ENCODE measurements at places on chromosomes 12 and 14.

GRCh38 chr12:81492131-81492720, 266.9 kb downstream of the PPFIA2 start:
- no peaks in the 10 kb centered on the region for H3K4me1 ChIP-seq
- H3K27me3 ChIP-seq: no peaks in the 10 kb centered on the region
- no peaks in the 10 kb centered on the region for H3K36me3 ChIP-seq
- H3K4me3 ChIP-seq: no peak overlapping the region
- H3K27ac ChIP-seq: no peak overlapping the region
- DNase-seq: no peak

- no peak overlapping the region for H3K27ac ChIP-seq
- H3K4me3 ChIP-seq: no peak overlapping the region
- peaks cover 2% of the 10 kb centered on the region for H3K27me3 ChIP-seq
- no peaks in the 10 kb centered on the region for H3K4me1 ChIP-seq
Measured at GRCh38 chr12:76945867-76946266, 67.0 kb upstream of the CSRP2 start.

GRCh38 chr12:95279856-95280255, 62.2 kb downstream of the VEZT start:
- H3K4me3 ChIP-seq: no peak overlapping the region
- no peak overlapping the region for H3K27ac ChIP-seq
- DNase-seq: no peak
- H3K36me3 ChIP-seq: peaks cover 41% of the 10 kb centered on the region
- no peaks in the 10 kb centered on the region for H3K27me3 ChIP-seq

DNA sequence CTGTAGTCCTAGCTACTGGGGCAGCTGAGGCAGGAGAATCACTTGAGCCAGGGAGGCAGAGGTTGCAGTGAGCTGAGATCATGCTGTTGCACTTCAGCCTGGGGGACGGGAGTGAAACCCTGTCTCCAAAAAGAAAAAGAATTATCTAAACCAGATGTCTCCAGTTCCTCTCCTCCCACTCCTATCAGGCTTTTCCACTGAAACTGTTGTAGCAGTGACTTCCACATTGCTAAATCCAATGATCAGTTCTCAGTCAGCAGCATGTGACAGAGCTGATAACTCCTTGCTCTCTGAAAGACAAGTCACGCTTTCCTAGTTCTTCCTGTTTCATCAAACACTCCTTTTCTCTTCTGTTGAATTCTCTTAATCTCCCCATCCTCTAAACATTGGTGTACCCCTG, 8.6 kb downstream of the SLC38A6 start:
- H3K36me3 ChIP-seq: peaks cover 11% of the 10 kb centered on the region
- no peak overlapping the region for H3K27ac ChIP-seq
- no peak overlapping the region for H3K4me3 ChIP-seq
- no peak for DNase-seq
- H3K27me3 ChIP-seq: no peaks in the 10 kb centered on the region

DNA sequence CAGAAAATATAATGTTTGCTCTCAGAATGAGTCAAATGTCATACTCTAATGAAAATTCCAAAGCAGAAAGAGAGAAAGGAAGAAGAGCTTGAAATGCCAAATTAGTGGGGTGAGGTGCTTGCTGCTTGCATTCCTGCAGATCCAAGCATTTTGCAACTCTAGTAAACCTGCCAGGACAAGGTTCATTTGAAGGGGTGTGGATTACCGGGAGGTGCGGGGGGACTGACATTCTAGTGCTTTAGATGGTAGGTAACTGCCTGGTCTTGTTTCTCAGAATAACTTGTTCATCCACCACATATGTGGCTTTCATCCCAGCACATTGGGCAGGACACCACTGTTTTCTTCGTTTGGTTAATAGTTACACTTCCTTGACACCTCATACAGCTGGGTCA, 144.4 kb downstream of the AKAP6 start:
- DNase-seq: no peak
- H3K27me3 ChIP-seq: no peaks in the 10 kb centered on the region
- no peak overlapping the region for H3K27ac ChIP-seq
- H3K4me3 ChIP-seq: no peak overlapping the region

DNA sequence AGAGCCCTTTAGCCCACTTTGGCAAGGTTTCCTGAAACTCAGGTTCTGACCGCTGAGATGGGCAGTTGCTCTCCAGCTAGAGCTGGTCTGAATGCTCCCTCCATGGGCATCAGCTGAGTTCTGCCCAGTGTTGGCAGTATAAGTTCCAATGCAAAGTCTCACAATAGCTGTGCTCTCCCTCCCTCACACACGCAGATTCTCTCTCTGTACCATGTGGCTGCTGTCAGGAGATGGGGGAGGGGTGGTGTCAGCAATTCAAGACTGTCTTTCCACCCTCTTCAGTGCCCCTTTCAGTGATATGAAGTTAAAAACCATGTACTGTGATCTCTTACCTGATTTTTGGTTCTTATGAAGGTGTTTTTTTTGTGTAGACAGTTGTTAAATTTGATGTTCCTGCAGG, 164.3 kb upstream of the PLEKHA5 start:
- DNase-seq: no peak
- no peak overlapping the region for H3K4me3 ChIP-seq
- no peaks in the 10 kb centered on the region for H3K36me3 ChIP-seq

DNA sequence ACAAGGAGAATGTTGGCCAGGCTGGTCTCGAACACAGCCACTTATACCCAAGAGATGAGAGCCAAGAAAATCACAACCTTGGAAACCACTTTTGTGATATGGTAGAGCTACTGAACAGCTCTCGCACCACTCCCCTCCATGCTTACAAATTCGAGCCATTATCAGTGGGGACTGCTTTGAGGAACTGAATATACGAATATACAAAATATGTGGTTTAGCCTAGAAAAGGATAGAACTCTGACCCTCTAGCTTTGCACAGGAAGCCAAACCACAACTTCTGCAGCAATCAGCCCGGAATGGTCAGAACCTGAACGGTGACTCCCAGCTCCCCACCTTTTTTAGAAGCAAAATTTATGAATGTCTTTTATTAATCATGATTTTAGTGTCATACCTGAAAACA, 129.8 kb upstream of the TMEM132C start:
- no peaks in the 10 kb centered on the region for H3K36me3 ChIP-seq
- H3K4me1 ChIP-seq: no peaks in the 10 kb centered on the region
- no peak overlapping the region for H3K27ac ChIP-seq
- no peaks in the 10 kb centered on the region for H3K27me3 ChIP-seq
- no peak overlapping the region for H3K4me3 ChIP-seq

DNA sequence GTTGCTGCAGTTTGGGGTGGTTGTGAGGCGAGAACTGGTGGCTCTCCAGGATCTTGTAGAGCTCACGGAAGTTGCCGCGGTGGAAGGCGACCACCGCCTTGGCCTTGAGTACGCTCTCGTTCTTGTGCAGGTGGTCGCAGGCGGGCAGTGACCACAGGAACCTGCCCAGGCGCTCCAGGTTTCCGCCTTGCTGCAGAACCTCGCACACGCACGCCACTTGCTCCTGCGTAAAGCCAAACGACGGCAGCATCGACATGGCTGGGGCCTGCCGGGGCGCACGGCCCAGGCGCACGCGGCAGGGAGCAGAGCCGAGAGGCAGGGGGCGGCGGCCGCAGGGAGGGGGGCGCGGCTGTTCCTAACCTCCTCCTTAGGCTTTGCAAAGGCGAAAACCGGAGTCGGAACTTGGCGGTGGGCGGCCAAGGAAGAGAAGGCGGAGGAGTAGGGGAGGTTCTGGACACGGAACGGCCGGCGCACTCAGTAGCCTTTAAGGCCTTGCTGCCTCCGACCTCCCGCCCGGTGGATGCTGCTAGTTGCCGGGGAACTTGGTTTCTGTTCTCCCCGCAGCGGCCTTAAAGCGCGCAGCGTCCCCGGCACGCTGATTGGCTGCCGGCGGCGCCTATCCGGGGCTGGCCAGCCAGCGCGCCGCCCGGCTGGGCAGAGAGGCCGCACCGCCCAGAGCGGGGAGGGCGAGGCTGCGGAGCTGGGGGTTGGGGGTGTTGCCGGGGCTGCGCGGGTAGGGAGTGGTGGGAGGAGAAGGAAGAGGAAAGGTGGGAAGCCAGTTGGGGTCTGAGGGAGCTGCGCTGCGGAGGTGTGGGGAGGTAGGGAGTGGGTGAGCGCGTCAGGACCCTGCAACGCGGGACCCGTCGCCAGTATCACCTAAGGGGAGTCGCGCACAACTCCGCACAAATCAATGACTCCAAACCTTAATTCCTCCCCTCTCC, at the start of gene SIX1:
SIX1 (minus strand) TSS at position 544 of the 941 bp plus-strand sequence; CDS start at position 256, 288 bp downstream.
- no peaks in the 10 kb centered on the region for H3K36me3 ChIP-seq
- H3K27ac ChIP-seq: no peak within 1 kb of the TSS
- H3K4me3 ChIP-seq: peak within 1 kb of the TSS; percentile 48
- peak; percentile 48 for DNase-seq
- H3K4me1 ChIP-seq: peaks cover 51% of the 10 kb centered on the region

DNA sequence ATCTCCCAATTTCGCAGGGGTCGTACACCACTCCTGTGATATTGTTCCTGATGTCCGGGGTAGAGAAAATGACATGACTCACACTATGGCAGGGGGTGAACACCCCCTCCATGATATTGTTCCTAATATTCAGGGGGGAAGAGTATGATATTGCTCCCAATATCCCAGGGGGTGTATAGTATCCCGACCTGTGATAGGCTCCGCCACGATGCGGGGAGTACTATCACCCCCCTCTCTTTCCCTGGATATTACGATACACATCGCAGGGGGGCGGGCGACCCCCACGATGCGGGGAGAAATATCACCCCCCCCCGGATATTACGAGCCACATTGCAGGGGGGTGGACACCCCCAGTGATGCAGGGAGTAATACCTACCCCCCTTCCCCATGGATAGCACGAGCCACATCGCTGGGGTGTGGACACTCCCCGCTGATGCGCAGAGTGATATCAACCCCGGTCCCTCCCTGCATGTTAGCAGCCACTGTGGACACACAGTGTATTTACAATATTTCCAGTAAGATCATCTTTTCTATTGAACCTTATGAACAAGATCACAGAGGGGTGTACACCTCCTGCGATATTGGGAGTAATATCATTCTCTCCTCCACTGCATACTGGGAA, 17.7 kb downstream of the SMIM41 start:
- H3K27ac ChIP-seq: no peak overlapping the region
- DNase-seq: no peak
- no peaks in the 10 kb centered on the region for H3K4me1 ChIP-seq
- peaks cover 21% of the 10 kb centered on the region for H3K27me3 ChIP-seq

GRCh38 chr12:34186492-34186891, 164.2 kb downstream of the ALG10 start:
- H3K4me1 ChIP-seq: peaks cover 2% of the 10 kb centered on the region
- H3K36me3 ChIP-seq: no peaks in the 10 kb centered on the region
- no peak overlapping the region for H3K27ac ChIP-seq
- peaks cover 5% of the 10 kb centered on the region for H3K27me3 ChIP-seq
- H3K4me3 ChIP-seq: no peak overlapping the region
- no peak for DNase-seq

DNA sequence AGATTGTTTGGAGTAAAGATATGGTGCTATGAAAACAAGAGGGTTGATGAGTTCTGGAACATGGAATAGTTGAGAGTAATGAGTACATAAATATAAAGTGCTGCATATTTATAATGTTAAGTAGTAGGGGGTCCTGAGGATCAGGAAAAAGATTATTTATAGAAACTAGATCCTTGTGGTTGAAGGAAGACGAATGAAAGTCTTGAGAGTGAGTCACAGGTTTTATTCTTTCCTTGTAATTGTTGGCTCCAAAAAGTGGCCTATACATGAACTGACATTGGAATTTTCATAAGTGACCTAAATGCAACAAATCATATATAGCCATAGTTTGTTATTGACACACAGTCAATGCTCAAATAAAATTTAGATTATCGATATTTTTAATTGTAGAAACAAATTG, 440.4 kb upstream of the PRICKLE1 start:
- DNase-seq: no peak
- no peak overlapping the region for H3K27ac ChIP-seq
- H3K4me1 ChIP-seq: no peaks in the 10 kb centered on the region

GRCh38 chr12:131895640-131896079, 1.2 kb downstream of the ULK1 start:
- H3K4me1 ChIP-seq: peaks cover 9% of the 10 kb centered on the region
- peak overlapping the region; percentile 71 for H3K27ac ChIP-seq
- peak overlapping the region; percentile 78 for H3K4me3 ChIP-seq
- no peaks in the 10 kb centered on the region for H3K27me3 ChIP-seq
- H3K36me3 ChIP-seq: no peaks in the 10 kb centered on the region

DNA sequence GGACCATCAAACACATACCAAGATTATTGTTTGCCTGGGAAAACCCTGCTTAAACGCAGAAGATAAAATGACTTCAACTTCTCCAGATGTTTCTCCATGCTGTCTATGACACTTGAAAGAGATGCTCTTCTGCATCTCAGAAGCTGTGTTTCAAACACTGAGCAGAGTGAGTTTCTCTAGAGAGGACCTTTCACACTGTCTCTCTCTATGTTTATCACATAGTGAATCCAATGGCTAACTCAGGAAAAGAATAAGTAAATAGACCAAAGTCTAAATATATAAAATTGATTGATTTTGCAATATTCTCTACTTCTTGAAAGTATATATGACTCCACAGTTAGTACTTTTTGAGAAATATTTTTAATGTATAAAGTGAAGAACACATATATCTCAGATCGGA, 325.6 kb upstream of the USP15 start:
- no peak overlapping the region for H3K4me3 ChIP-seq
- H3K27me3 ChIP-seq: no peaks in the 10 kb centered on the region
- H3K4me1 ChIP-seq: no peaks in the 10 kb centered on the region
- DNase-seq: no peak

DNA sequence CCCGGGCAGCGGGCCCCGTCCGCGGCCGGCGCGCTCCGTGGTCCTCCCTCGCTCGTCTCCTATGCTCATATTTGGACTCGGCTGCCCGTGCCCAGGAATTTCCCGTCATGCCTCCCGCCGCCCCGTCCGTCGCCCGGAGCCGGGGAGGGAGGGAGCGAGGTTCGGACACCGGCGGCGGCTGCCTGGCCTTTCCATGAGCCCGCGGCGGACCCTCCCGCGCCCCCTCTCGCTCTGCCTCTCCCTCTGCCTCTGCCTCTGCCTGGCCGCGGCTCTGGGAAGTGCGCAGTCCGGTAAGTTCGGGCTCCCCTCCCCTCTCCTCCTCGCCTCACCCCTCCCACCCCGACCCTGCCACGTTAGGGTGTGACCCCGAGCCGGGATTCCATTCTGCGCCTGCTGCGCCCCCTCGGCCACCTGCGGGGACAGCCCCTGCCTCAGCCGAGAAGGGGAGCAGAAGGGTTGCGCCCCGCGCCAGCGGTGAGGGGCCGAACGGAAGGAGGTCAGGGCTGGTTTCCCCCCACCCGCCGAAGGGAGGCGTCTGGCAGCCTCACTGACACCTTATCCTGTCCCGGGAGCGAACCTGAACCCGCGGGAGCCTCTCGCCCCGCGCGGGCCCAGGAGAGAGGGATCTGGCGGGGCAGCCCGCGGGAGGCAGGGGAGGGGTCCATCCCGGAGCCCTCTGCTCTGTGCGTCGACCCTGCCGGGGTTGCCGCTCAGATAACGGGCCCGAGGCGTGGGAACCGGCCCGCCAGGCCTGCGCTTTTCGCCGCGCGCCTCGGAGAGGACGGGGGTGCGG, at the start of gene MSRB3:
MSRB3 (plus strand) TSS at position 108 of the 793 bp plus-strand sequence. CDS start 29,897 bp downstream, outside the sequence.
- peak within 1 kb of the TSS; percentile 50 for H3K4me3 ChIP-seq
- no peaks in the 10 kb centered on the region for H3K36me3 ChIP-seq
- H3K27ac ChIP-seq: no peak within 1 kb of the TSS
- peaks cover 51% of the 10 kb centered on the region for H3K27me3 ChIP-seq
- peak; percentile 22 for DNase-seq

GRCh38 chr14:68384335-68384734, 408.5 kb downstream of the ZFP36L1 start:
- H3K4me3 ChIP-seq: no peak overlapping the region
- H3K36me3 ChIP-seq: no peaks in the 10 kb centered on the region
- peaks cover 27% of the 10 kb centered on the region for H3K4me1 ChIP-seq
- no peak overlapping the region for H3K27ac ChIP-seq
